CD4-positive, alpha-beta T cell treated with Interleukin-4 for 1 hour (primary cell): ENCODE measurements at places on chromosomes 3 and 15.

DNA sequence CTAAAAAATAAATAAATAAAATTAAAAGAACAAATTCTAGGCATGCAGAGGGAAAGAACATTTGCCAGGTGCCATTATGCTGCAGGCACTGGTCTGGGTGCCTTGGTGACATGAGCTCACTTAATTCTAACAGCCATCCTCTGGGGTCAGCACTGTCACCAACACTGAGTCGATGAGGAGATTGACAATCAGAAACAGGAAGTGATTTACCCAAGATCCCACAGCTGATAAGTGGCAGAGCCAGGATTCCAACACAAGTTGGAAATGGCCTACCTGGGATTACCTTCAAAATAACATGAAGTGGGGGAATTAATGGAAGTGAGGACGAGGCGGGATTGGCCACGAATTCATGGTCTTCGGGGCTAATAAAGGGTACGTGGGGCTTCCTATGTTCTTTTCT, 3.6 kb downstream of the PLIN1 start:
- DNase-seq, result no peak

GRCh38 chr3:33799202-33799551, 747 bp downstream of the PDCD6IP start:
- DNase-seq, result no peak

- DNase-seq, result peak; percentile 33
Measured at GRCh38 chr15:25939122-25939521, 76.0 kb upstream of the ATP10A start.

- no peak for DNase-seq
Measured at GRCh38 chr3:173823911-173824460, 426.4 kb downstream of the NLGN1 start.

DNA sequence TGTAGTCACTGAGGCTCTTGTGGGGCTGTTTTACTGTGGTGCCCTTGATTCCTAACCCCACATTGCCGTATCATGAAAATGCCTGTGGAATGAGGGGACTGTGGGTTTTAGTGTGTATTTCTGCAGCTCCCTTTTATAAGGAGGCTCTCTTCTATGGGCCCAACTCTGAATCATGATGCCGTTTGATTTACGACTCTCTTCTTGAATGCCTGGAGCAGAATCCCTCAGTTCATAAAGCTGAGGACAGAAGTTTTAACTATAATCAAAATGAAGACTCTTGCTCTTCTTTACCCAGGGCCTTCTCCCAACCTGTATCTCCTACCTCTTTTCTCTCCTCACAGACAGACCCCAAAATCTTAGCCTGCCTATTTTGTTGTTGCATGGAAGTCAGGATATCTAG, 109.5 kb downstream of the RARB start:
- DNase-seq, result no peak

DNA sequence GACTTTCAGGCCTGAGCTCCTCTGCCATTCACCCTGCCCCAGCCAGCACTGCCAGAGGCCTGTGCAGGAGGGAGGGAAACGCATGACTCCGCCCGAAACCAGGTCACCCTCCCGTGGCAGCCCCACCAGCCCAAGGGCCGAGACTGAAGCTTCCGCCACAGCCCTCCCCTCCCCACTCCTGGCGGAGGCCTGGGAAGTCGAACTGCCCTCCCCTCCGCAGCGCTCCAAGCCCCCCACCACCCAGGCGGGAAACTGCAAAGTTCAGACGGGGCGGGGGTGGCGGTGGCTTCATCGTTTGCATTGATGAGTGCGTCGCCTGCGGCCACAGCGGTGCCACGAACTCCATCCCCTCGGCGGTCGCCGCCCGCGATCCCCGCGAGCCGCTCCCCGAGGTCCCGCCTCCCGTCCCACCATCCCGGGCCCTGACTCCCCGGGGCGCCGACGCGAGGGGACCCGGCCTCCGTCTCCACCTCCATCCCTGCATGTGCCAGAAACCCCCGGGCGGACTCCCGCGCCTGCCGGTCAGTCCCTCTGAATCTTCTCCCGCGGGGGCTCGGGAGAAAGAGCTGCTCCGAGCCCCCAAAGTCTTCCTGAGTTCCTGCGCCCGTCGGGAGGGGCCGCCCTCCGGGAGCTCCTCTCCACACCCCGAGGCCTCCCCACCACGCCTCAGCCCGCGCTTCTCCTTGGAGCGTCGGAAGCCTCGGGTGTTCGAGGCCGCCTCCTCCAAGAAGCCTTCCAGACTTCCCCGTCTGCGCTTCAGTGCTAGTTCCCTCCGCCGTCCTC, 698 bp downstream of the MELTF start:
- peak; percentile 11 for DNase-seq

- no peak for DNase-seq
Measured at GRCh38 chr3:39349080-39349479, 19.6 kb downstream of the CCR8 start.

GRCh38 chr15:51356147-51356546, 14.7 kb downstream of the GLDN start:
- DNase-seq, result no peak
